KBM-7 (cell line): ENCODE measurements at places on chromosomes 4 and X.
A peak's percentile ranks its signal among the peaks of the same experiment; 100 is the strongest.

- no peak for DNase-seq
Measured at GRCh38 chr4:16113741-16114140, 29.9 kb upstream of the PROM1 start.

DNA sequence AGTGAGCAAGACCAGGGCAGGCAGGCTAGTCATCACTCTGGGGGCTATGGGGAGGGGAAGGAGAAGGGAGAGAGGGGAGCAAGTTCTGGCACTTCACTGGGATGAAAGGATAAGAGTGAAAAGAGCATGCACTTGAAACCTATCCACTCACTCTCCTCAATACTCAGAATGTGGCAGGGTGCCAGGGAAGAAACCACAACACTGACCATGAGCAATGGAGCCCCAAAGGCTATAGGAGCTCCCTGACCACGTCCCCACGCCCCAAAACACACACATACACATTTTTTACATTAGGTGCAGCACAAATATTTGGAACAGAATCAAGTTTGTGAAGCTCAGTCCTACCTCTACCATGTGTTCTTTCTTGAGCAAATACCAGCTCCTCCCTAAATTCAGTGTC is 132.2 kb downstream of the IDS start:
- no peak for DNase-seq

- DNase-seq = no peak
Measured at GRCh38 chrX:19613645-19614323, 98.5 kb upstream of the MAP3K15 start.

GRCh38 chr4:168841672-168842019 is 168.4 kb downstream of the CBR4 start:
- no peak for DNase-seq

- DNase-seq = no peak
Measured at GRCh38 chrX:57364145-57364544, 77.6 kb downstream of the FAAH2 start.

DNA sequence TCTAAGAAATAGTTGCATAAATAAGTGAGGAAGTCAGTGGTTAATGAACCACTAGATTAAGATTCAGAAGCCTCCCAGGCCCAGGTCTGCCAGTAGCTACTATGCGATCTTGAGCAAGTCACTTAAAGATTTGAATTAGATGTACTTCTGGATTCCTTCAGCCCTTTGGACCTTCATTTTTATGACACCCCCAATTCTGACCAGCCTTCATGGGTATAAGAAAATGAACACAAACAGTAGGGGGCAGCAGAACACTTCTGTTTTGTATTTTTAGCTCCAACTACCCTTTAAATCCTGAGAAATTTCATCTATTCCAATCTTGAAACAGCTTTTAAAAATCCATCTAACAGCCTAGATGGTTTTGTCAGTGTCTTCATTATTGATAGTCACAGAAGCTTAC is 19.0 kb downstream of the TMEM47 start:
- DNase-seq = peak; percentile 54

DNA sequence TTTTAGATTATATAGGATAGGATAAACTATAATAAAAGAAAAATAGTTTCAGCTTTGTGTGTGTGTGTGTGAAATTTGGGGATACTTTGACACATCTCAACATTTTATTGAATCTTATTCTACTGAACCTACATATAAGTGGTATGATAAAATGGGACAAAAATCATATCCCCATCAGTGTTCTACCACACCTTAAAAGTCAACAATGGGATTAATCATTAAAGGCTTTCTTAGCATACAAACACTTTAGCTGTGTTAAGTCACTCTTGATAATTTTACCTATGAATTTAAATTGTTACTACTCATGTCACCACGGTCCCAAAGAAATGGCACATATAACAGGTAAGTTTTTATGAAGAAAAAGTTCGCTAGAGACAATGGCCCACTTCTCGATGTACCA is 37.7 kb upstream of the LRBA start:
- no peak for DNase-seq

- DNase-seq = peak; percentile 30
Measured at GRCh38 chr4:124070688-124071484, 641.6 kb downstream of the ANKRD50 start.
